ENCODE measurements at places on chromosomes 11 and 22. TPM values are rescaled to one million over a fixed set of nuclear protein-coding genes. Genes with fewer than 3 reads are reported as not detected.

- DNase-seq = no peak
Observed at GRCh38 chr11:105862736-105863367, 159.2 kb downstream of the MSANTD4 start.

DNA sequence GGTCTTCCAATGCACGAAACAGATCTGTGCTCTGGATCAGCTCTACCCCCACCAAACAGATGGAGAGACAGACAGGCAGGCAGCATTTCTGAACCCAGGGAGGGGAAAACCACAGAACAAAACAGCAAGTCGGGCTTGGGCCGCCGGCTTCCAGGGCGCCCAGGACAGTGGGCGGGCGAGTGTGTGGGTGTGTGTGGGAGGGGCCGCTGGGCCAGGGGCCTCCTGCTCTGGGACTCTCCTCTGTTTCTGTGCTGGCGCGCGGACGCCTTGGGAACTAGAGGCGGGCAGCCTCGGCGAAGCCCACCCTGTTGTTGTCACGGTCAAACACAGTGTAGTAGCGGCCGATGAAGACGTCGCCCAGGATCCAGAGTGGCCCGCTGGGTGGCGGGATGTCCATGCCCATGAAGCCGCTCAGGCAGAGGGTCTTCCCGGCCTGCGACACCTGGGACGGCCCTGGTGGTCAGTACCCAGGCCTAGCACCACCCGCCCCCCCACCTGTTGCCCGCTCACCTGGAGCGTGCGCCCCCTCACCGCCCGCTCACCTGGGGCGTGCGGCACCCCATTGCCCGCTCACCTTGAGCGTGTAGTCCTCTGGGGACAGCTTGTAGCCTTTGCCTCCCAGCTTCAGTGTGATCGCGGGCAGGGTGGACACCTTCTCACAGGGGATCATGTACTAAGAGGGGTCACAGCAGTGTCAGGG lies 3.0 kb upstream of the IFITM10 start:
- DNase-seq = no peak

DNA sequence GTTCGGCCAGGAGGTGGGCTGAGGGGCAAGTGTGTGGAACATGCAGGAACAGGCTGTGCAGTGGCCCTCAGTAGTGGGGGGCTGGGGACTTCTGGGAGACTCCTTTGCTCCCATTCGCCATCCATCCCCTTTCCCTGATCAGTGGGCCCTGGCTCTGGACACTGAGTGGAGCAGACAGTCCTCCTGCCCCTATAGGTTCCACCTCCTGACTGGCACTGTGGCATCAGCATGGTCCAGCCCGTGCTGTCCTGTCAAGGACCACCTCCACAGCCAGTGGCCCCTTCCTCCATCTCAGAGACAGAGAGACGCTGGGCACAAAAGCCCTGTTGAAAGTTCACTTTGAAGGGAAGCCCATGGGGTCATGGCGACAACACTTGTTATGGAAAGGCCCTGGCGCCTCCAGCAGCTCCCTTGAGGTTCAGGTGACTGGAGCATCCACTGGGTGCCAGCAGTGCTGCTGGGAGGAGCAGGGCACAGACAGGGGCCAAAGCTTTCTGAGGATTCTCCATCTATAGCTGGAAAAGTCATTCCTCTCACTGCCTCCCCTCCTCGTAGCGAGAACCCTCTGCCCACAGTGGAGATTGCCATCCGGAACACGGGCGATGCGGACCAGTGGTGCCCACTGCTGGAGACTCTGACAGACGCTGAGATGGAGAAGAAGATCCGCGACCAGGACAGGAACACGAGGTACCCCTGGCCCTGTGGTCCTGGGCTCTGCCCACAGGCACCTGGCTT lies 5.6 kb downstream of the DERL3 start:
- DNase-seq = no peak

GRCh38 chr11:1832211-1832919 lies 2.4 kb upstream of the SYT8 start:
- peak; percentile 56 for DNase-seq

The MAPK8IP2 gene
- total RNA-seq = 0.33 TPM
